ENCODE measurements at places on chromosomes 2 and 18.

DNA sequence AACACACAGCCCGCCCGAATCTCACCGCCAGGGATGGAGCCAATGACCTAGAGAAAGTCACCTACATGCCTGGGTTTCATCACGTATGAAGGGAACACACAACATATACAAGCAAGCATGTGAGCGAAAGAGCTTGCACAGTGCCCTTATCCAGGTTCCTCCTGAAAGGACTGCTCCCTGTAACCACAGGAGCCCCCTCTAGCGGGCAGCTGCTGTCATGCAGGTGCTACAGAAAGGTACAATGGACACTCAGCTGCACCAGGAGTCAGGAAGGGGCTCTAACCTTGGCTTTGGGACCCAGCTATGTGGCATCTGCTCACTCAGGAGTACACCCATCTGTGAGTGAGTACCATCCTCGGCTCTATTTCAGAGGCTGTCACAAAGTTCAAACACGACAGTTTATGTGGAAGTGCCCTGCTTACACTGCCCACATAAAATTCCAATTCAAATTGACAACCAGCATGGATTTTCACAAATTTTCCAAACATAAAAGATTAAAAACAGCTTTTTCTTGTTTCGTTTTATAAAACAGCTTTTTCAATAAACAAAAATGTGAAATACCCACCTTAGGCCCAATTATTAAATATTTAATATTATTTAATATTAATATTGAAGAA, 3.5 kb downstream of the NDUFA10 start:
- DNase-seq: peak; percentile 30

- DNase-seq: no peak
These were observed 3.9 kb downstream of the MAPRE3 start for GRCh38 chr2:26974352-26974751.

DNA sequence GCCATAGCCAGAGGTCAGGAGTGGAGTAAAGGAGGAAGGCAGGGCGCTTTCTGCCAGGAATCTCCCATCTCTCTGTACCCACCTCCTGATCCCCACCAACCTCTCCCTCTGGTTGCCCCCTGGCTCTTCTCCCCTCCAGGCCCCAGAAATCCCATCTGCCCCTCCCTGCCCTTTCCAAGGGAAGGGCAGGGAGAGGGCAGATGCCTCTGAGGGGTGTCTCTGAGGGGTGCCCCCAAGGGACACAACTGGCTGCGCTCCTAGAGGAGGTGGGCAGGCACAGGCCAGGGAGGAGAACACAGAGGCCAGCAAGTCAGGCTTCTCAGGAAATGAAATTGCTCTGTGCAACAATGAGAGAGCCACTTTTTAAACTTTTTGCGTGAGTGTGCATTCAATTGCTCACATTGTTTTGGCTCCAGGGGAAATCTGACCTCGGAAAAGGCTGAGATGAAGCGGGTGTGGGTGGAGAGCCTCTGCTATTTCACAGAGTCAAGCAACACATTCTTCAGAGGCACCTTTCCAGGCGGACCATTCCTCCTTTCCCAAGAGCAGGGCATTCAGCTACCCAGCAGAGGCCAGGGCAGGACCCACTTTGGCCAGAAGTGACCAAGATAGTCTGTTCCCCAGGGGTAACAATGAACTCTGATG, 125.5 kb downstream of the SMAD7 start:
- no peak for DNase-seq

DNA sequence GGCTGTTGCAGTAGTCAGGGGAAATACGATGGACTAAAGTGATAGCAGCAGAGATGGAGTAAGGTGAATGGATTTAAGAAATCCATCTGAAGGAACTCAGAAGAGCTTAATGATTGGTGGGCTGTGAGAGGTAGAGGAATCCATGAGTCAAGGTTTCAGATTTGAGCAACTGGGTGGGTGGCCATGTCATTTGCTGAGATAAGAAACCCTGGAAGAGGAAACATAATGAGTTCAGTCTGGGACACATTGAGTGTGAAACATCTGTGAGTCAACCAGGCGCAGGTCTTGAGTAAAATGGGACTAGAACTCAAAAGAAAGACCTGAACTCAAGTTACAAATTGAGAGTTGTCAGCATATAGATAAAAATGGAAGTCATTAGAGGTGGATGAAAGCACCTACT, 19.7 kb upstream of the ASNSD1 start:
- DNase-seq: peak; percentile 27

DNA sequence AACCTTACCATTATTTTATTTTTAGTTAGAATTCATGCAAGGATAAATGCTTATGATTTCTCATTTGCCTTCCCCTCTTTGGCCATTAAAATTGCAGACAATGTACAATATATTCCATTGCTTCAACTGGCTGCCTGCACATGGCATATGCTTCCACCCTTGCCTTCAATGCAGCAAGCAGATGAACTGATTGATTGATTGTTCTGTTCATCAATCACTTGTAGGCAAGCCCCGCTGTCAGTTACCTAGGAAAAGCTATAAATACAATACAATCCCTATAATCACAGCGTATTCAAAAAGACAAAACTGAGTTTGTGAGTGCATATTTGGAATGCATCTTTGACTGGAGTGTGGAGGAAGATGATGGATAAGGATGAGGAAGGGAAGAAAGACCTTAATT, 73.6 kb upstream of the CAVIN2 start:
- DNase-seq: no peak

GRCh38 chr2:203501873-203502272, 33.2 kb downstream of the RAPH1 start:
- no peak for DNase-seq

DNA sequence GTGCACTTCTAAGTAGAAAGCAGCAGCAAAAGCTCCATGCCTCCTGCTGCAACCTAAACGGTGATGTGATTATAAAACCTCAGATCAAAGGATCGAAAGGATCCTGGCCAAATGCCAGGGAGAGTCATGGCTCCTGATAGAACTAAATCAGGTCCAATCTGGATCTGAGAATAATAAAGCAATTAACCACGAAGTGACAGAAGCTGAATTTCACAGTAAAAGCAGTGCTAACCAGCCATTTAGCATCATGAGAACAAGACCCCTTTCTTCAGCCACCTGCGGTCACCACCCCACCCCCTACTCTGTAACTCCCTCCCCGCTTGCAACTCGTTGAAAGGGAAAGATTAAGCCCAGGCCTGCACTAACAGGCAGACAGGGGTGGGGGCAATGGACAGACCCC, 748.7 kb downstream of the BCL11A start:
- DNase-seq: no peak

DNA sequence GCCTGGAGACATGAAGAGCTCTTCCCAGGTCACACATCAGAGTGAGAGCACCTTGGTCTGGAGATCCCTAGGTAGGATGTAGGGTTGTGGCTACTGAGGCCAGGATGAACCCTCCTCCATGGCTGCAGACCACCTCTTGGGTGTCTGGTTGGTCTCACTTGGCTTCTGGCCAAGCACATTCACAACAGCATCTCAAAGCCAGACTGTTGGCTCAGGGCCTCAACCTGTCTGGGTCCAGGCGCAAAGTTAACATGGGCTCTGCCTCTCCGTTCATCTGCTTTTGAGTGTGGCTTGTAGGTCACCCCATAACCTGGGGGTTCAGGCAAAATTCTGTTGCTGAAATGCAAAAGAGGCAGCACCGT, 40.1 kb downstream of the RHOB start:
- DNase-seq: no peak

DNA sequence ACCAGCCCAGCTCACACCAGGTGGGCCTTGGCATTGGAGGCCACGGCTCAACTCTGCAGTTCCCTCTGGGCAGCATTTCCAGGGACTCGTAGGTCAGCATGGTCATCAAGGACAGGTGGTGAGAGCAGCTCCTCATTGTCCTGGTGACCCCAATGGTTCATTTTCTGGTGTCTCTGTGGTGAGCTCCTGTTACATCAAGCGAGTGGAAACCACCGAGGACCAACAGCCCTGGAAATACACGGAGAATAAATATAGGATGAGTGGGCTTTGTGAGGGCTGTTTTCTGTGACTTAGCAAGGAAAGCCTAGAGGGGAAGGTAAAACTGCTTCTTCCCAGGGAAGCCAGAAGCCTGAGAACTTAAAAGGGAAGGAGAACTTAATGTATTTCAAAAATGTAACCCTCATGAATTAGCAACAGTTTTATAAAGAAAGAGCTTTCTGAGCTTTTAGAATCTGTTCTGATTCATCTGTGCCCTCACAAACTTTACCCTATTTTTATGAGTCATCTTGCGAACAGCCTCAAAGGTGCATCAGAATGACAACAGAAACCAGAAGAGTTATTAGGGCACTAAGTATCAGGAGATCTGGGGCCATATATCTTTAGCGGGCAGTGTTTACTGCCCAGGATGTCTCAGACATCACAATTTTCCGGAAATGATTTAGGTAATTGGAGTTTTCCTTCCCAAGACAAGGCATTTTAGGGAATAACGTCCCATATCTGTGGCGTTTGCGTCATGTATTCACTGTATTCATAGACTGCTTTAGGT, 18.7 kb downstream of the C2orf92 start:
- DNase-seq: no peak

GRCh38 chr18:74895686-74896085, 298.0 kb downstream of the ZNF407 start:
- DNase-seq: no peak

Data from activated CD4-positive, alpha-beta T cell treated with anti-CD3 and anti-CD28 coated beads, Interleukin-2, amount 50 U/mL, for 24 hours (primary cell).